ENCODE measurements at places on chromosomes 7 and 10.

- DNase-seq, result no peak
These were observed 165.5 kb upstream of the SMIM30 start for GRCh38 chr7:113283861-113284260.

- DNase-seq, result no peak
These were observed 24.8 kb upstream of the FAM171A1 start for GRCh38 chr10:15395935-15396334.

DNA sequence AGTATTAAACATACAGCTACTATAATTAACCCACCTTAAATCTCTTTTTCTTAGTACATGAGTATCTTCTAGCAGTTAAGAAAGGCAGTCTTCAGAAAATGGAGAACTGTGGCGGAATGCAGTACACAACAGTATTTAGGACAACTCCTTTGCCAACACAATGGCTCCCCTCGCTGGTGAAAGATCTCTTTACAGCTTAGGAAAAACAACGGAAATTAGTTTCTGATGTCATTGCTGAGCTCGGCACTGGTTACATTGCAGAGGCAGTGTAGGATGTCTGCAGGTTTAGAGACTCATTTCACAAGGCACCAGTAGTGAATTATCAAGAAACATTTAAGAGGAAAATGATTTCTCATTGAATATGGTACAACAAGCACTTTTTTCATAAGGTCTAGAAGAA, 43.4 kb downstream of the GLRX3 start:
- no peak for DNase-seq

DNA sequence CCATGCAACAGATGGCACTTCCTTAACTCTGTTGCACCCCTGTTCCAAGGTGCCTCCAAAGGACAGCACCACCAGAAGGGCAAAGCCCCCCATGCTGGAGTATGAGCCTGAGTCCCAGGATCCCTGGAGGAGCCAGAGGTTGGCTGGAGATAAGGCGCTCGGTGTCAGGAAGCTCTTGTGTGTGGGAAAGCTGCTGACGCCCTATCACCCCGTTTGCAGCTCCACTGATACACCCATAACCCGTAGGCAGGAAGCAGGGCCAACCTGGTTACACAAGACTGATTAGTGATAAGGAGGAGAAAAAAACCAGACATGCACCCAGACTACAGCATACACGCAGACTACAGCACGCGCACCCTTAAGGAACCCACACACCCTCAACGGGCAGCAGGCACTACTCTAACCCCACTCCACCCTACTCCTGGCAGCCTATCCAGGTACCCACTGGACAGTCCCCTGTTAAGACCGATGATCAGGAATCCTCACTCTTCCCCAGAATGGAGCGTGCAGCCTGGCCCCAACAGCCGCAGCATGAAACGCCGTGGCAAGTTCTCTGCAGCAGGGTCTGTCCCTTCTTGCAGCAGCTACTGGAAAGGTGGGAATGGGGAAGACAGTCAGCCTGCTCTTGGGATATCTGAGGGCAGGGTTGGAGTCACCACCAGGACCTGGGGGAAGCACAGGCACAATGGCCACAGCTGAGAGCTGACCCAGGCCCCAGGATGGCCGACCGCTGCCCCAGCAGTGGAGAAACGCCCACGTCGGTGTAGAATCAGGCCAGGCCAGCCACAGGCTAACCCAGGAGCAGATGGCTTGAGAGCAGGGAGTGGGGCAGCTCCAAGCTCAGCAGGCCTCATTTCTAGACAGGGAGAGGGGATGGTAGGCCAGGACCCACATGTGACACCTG, 38.3 kb upstream of the TUBB8 start:
- no peak for DNase-seq

DNA sequence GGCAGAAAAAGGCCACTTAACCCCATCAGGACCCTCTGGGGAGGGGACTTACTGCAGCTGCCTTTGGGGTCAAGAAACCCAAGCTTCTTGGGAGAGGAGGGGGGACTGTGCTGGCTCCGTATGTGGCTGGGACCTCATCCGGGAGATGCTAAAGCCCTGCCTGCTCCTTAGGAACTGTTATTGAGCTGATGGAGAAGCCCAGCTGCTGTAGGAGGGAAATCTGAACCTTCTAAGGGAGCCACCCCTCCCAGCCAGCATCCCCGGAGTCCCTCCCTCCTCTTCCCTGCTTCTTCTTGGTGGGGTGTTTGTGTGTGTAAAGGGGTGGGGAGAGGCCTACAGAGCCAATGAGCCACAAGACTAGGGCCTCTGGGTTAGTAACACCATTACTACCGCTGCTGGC, 8.2 kb downstream of the KCNIP2 start:
- no peak for DNase-seq

DNA sequence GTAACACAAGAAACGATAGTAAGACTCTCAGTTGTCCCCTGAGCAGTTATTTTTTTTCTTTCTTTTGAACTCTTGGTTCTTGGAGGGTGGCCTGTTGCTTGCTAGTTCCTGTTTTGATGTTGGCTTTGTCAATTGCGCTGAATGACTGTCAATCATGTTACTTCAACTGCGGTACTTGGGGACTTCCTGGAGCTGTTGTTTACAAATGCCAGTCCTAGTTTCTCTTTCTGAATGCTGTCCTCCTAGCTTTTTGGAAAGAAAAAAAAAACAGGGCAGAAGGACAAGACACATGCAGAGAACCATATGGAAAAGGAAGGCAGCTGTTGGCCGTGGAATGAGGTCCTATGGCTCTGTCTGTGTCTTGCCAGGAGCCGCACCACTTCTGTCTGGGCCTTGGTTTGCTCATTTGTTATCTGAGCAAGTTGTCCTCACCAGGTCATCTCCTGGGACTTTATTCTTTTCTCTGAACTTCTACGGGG, 7.0 kb upstream of the PDCD4 start:
- DNase-seq, result no peak

- no peak for DNase-seq
These were observed 907 bp upstream of the IFRD1 start for GRCh38 chr7:112449353-112449752.

- DNase-seq, result no peak
These were observed 203.6 kb upstream of the MKLN1 start for GRCh38 chr7:131124001-131124629.

GRCh38 chr10:31587691-31588090, 268.7 kb downstream of the ZEB1 start:
- no peak for DNase-seq

- DNase-seq, result no peak
These were observed 12.3 kb downstream of the DYDC1 start for GRCh38 chr10:80344276-80344675.

GRCh38 chr7:133051066-133051465, 30.8 kb downstream of the CHCHD3 start:
- no peak for DNase-seq

DNA sequence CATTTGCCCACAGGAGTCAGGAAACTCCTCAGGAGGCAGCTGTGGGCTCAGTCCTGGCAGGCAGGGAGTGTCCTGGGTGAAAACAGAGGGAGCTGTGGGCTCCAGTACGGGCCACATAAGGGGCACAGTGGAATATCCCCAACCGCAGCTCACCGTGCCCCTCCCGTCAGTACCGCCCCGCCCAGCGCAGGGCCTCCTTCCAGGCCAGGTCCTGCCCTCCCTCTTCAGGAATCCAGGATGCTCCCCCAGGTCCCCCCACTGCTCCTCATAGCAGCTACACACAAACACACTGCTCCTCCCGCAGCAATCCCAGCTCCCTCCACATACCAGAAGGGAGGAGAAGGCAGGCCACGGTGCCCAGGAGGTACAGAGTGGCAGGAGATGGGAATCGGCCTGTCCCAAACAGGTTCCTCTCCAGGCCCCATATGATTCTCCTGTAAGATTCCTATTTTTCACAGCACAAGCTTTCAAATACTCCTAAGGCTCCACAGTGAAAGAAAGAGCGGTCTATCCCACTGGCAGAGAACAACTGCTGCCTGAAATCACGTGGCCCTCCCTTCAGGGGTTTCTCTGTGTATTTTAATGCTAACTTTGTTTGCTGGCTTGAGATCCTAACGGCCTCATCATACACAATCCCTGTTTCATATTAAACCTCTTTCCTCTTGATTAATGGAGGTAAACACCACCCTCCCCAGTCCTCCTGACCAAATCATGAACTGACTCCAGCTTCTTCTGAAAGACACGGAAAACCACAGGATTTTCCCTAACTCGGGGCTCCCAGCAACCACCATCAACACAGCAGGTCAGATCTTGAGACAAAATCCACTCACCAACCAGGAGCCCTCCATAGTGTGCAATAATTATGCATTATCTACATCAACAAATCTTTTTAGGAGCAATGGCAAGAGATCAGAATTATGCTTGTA, 178.7 kb downstream of the TNS3 start:
- no peak for DNase-seq

GRCh38 chr7:30755384-30756154, 3.6 kb downstream of the INMT start:
- DNase-seq, result no peak

DNA sequence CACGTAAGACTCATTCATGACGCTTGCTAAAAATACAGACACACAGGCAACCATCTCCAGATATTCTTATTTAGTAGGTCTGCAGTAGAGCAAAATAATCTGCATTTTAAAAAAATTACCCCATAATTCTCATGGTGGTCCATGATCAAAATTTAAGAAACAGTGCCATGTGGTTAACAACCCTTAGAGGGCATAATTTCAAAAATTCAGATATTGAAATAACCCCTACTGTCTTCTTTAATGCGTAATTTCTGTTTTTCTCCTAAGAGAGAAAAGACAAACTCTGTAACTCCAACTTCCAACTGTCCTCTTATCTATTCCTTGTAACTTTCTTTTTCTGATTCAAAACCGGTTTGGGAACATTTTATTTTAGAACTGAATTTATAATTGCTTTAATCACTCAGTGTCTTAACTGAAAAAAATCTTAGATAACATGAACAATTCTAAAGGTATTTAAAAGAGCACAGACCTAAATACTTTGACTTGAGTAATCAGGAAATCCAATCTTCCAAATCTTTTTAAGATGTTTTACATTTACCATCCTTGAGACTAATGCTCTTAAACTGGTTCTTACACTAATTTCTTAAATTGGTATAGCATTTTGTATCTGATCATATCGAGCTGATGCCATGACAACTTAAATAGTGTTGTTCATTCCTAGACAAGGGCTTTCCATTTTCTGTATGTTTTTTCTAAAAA, 148.0 kb downstream of the GALNT11 start:
- no peak for DNase-seq

DNA sequence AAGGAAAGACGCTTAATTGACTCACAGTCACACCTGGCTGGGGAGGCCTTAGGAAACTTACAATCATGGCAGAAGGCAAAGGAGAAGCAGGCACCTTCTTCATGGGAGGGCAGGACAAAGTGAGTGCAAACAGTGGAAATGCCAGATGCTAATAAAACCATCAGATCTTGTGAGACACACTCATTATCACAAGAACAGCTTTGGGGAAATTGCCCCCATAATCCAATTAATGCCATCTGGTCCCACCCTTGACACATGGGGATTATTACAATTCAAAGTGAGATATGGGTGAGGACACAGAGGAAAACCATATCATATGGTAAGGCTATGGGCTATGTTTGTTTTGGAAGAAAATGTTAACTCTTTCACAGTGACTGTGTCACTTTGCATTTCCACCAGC, 1272.5 kb upstream of the CELF2 start:
- no peak for DNase-seq

- DNase-seq, result no peak
These were observed 379.7 kb upstream of the ZMIZ1 start for GRCh38 chr10:78688901-78689583.

DNA sequence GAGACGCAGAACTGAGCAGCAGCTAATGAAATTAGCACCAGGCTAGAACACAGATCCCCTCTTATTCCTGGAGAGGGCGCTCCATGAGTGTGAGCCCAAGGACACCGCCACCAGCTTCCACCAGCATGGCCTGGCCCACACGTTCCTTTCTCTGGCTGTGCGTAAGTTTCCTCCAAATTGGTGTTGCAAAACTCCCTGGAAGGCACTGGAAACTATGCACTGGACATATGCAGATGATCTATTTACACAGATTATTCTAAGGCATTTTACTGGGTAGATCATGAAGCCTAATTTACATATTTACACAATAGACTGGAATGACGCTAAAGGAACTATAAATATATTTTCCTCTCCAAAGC, 455.6 kb upstream of the FOXK1 start:
- no peak for DNase-seq

DNA sequence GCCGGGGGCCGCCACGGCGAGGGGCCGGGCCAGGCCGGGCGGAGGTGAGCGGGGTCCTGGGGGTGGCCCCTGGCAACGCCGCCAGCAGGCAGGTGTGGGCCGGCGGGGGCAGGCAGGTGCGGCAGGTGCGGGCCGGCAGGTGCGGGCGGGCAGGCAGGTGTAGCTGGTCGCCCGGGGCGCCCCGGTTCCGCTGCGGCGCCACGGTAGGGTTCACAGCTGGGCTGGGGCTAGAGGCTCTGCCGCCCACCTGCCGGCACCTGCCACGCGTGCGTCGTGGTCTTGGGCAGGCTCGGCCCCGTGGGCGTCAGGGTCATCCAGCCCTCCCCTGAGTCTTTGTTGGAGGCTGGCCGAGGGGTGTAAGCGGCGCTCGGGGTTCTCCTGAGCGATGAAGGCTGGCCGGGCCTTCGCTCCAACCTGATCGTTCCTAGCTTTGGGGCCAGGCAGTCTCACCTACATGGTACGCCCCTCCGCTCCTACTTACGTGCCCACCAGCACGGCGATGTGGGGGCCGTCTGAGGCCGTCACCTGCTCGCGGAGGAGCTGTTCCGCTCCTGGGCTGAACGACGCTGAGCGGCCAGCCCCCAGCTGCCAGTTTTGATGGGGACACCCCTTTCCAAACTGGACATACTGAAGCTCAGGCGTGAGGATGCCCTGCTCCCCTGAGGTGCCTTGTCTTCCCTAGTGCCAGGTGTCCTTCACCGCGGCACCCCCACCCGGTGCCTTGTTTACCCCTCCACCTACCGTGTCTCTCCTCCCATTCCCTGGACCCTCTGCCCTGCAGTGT, 493 bp downstream of the ZMIZ2 start:
- no peak for DNase-seq

GRCh38 chr10:4509405-4509804, 316.6 kb upstream of the AKR1E2 start:
- no peak for DNase-seq

DNA sequence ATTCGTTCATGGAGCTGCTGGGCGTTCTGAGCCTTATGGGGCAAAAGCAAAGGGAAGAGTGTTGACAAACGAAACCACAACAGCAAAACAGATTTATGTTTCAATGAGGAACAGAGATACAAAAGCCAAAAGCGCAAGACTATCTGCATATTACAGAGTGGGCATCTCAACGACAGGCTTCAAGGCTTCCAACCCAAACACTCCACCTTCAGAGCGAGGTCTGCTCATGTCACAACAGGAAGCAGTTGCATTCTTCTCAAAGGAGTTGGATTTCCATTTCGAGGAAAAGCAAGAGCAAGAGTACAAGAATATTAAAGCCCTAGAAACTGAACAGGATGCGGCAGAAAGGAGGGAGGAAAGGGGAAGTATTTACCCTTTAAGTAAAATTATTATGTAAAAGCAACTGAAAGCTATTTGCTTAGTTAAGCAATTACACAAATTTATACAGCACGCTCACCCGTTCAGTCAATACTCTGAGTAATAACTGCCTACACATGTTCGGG, 189.3 kb downstream of the ELMO1 start:
- DNase-seq, result no peak

DNA sequence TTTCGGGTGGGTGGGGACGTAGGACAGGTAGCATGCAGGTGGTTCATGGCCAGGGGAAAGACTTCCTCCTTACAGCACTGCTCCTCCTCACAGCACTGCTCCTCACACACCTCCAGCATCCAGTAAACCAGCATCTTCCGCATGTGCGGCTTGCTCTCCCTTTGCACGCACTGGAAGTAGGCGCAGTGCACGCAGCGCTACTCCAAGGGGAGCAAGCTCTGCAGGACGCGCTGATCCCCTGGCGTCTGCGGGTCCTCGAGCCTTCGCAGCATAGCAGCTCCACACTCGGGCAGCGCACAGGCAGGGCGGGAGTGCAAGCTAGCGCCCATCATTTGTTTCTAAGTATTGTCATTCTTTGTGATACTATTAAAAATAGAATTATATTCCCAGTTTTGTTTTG, 30.5 kb upstream of the MAP3K8 start:
- no peak for DNase-seq
